ENCODE measurements at places on chromosomes 5 and 9. TPM values are rescaled to one million over a fixed set of nuclear protein-coding genes. Genes with fewer than 3 reads are reported as not detected.
A peak's percentile ranks its signal among the peaks of the same experiment; 100 is the strongest.

GRCh38 chr5:142016556-142016955 is 3.7 kb upstream of the GNPDA1 start:
- DNase-seq, result no peak
- H3K27me3 ChIP-seq, result no peaks in the 10 kb centered on the region
- no peak overlapping the region for H3K27ac ChIP-seq
- no peaks in the 10 kb centered on the region for H3K36me3 ChIP-seq
- H3K4me3 ChIP-seq, result no peak overlapping the region
- H3K4me1 ChIP-seq, result no peaks in the 10 kb centered on the region

GRCh38 chr5:123422433-123423277 is 548 bp downstream of the CEP120 start:
- no peak for DNase-seq
- no peaks in the 10 kb centered on the region for H3K36me3 ChIP-seq
- peak overlapping the region; percentile 46 for H3K27ac ChIP-seq
- peaks cover 1% of the 10 kb centered on the region for H3K4me1 ChIP-seq

GRCh38 chr5:116361171-116361967 is 213.3 kb downstream of the SEMA6A start:
- H3K27me3 ChIP-seq, result no peaks in the 10 kb centered on the region
- no peak overlapping the region for H3K27ac ChIP-seq

DNA sequence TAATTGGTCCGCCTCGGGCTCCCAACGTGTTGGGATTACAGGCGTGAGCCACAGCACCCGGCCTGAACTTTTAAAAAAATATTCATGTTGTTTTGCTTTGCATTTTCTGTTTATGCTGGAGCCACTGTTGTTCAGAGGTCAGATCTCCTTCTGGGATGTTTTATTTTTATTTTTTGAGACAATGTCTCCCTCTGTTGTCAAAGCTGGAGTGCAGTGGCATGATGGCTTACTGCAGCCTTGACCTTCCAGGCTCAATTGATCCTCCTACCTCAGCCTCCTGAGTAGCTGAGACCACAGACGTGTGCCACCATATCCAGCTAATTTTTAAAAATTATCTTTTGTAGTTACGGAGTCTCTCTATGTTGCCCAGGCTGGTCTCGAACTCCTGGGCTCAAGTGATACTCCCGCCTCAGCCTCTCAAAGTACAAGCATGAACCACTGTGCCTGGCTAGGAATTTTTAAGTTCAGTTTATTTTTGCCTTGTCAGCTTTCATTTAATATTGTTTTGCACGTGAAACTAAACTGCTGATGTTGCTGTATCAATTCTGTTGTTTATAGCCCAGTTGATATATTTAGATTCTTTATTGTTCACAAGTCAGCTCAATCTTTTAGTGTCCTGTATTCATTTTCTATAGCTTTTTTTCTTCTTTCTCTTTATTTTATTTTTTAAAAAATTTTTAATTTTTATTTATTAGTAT is 13.7 kb downstream of the TMEFF1 start:
- H3K4me3 ChIP-seq, result no peak overlapping the region
- no peak for DNase-seq
- no peak overlapping the region for H3K27ac ChIP-seq
- no peaks in the 10 kb centered on the region for H3K36me3 ChIP-seq
- H3K27me3 ChIP-seq, result no peaks in the 10 kb centered on the region

DNA sequence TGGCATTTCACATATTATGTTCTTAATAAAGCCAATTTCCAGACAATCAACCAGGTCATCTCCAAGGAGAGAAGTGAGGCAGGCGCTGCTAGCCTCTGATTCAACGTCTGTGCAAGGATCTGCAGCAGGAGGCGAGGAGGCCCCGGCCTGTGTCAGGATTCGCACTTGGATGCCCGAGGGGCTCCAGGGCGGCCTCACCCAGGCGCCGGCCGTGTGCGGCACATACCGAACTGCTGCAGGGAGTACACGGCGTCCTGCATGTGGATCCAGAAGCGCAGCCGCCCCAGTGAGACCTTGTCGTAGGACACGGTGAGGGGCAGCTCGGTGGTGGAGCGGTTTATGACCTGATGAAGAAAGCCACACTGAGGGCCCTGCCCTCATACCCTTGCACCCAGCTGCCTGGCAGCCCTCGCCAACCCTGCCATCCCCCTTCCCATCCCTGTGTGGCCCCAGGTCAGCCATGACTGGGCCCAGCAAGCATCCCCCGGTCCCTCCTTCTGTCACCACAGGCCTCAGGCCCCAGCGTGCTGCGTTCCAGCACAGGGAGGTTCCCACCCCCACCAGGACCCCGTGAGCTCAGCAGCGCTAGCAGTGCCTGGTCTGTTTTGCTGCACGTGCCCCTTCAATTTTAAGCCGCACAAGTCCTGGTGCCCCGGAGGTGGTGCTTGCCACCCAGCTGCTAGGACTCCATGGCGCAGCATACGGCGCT is 9.9 kb downstream of the CLPTM1L start:
- H3K36me3 ChIP-seq, result peaks cover 11% of the 10 kb centered on the region
- H3K4me1 ChIP-seq, result no peaks in the 10 kb centered on the region
- peak; percentile 33 for DNase-seq
- H3K27ac ChIP-seq, result no peak overlapping the region
- H3K27me3 ChIP-seq, result no peaks in the 10 kb centered on the region

GRCh38 chr9:134902936-134903335 is 14.8 kb downstream of the FCN1 start:
- no peak for DNase-seq
- H3K4me1 ChIP-seq, result no peaks in the 10 kb centered on the region
- H3K4me3 ChIP-seq, result no peak overlapping the region
- H3K36me3 ChIP-seq, result no peaks in the 10 kb centered on the region
- no peak overlapping the region for H3K27ac ChIP-seq

GRCh38 chr5:117889596-117889995 is 1098.8 kb downstream of the DTWD2 start:
- no peak overlapping the region for H3K4me3 ChIP-seq
- H3K27me3 ChIP-seq, result no peaks in the 10 kb centered on the region
- no peaks in the 10 kb centered on the region for H3K4me1 ChIP-seq
- no peak overlapping the region for H3K27ac ChIP-seq

DNA sequence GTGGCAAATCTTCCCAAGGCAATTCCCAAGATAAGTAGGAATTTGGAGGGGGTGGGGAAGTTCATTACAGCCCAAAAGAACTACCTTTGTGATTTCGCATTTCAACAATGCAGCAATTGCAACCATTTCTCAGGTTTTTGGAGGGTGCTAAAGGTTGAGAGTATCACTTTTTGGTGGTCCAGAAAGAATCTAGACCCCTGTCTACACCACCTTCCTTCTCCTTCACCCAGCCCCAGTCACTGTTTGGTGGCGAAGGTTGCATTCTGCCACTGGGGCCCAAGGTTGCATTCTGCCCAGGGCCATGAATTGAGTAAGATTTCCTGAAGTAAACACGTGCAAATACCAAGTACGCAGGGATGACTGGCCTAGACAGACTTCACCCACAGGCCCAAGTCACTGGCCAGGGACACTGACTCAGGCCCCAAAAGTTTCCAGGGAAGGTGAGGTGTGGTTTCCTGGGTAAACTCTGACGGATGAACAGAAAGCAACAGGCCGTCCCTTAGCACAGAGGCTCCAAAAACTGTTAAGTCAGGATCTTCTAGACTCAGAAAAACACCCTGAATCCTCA is 5.7 kb downstream of the PDE6A start:
- peaks cover 13% of the 10 kb centered on the region for H3K4me1 ChIP-seq
- H3K27ac ChIP-seq, result peak overlapping the region; percentile 59
- H3K27me3 ChIP-seq, result no peaks in the 10 kb centered on the region
- DNase-seq, result no peak
- H3K4me3 ChIP-seq, result no peak overlapping the region
- no peaks in the 10 kb centered on the region for H3K36me3 ChIP-seq

DNA sequence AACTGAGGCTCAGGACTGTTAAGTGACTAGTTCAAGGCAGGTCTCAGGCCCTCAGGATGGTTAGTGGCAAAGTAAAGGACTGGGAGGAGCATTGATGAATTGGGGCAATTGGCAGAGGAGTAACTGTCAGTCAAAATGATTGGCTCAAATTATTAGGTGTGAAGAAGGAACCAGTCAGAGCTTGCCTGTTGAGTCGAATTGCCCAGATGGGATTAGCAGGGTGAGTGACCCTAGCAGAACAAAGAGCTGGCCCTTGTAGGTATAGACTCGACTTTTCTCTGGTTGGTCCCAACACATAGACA is 2.6 kb upstream of the NSD1 start:
- H3K27ac ChIP-seq, result no peak overlapping the region
- H3K36me3 ChIP-seq, result peaks cover 4% of the 10 kb centered on the region
- no peak overlapping the region for H3K4me3 ChIP-seq

DNA sequence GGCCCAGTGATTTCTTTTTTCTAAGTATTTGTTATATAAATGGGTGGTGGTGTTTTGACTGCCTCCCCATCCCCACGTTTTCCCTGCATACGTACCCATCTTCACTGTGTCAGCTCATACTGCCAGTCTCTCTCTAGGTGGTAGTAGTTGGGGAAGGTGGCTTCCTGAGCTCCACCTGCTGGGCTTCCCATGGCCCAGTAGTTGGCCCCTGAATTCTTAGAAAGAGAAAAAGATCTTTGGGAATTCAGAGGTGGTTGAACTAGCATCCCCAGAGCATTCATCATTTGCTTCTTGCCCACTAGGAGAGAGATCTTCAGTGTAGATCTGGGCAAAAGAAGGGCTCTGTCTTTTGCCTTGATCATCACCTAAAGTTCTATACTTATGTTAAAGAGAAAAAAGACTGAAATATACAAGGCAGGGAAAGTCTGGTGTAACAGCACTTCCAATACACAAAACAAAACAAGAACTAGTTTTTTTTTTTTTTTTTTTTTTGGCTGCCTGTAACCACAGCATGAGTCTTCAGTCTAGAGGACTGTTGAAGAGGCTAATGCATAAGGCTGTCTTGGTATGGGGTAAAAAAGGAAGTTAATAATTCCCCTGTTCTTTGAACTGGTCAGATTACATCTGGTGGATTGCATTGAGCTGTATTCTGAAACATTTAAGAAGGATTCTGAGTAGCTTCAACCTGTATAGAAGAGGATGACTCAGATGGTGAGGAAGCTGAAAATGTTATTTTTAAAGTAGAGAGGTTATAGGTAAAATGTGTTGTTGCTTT is 128.7 kb downstream of the ATG10 start:
- H3K27ac ChIP-seq, result no peak overlapping the region
- H3K4me1 ChIP-seq, result no peaks in the 10 kb centered on the region
- DNase-seq, result no peak
- H3K27me3 ChIP-seq, result no peaks in the 10 kb centered on the region
- H3K4me3 ChIP-seq, result no peak overlapping the region

- H3K4me1 ChIP-seq, result no peaks in the 10 kb centered on the region
- DNase-seq, result no peak
- H3K36me3 ChIP-seq, result no peaks in the 10 kb centered on the region
Measured at GRCh38 chr9:89461265-89461664, 36.6 kb downstream of the SEMA4D start.

- H3K27me3 ChIP-seq, result no peaks in the 10 kb centered on the region
- no peak for DNase-seq
- H3K36me3 ChIP-seq, result no peaks in the 10 kb centered on the region
- no peak overlapping the region for H3K27ac ChIP-seq
- no peak overlapping the region for H3K4me3 ChIP-seq
Measured at GRCh38 chr9:16825971-16826625, 44.4 kb downstream of the BNC2 start.

GRCh38 chr5:10199692-10200091 is 50.0 kb downstream of the ATPSCKMT start:
- H3K36me3 ChIP-seq, result no peaks in the 10 kb centered on the region
- H3K4me1 ChIP-seq, result no peaks in the 10 kb centered on the region
- DNase-seq, result no peak
- no peaks in the 10 kb centered on the region for H3K27me3 ChIP-seq
- H3K4me3 ChIP-seq, result no peak overlapping the region

GRCh38 chr5:83428890-83429289 is 42.7 kb upstream of the VCAN start:
- no peak overlapping the region for H3K27ac ChIP-seq
- H3K36me3 ChIP-seq, result no peaks in the 10 kb centered on the region
- no peaks in the 10 kb centered on the region for H3K27me3 ChIP-seq
- H3K4me1 ChIP-seq, result no peaks in the 10 kb centered on the region

- no peaks in the 10 kb centered on the region for H3K27me3 ChIP-seq
- no peak overlapping the region for H3K27ac ChIP-seq
- no peak for DNase-seq
- no peaks in the 10 kb centered on the region for H3K4me1 ChIP-seq
- H3K36me3 ChIP-seq, result no peaks in the 10 kb centered on the region
- H3K4me3 ChIP-seq, result no peak overlapping the region
Measured at GRCh38 chr5:88193896-88194295, 74.7 kb downstream of the TMEM161B start.

DNA sequence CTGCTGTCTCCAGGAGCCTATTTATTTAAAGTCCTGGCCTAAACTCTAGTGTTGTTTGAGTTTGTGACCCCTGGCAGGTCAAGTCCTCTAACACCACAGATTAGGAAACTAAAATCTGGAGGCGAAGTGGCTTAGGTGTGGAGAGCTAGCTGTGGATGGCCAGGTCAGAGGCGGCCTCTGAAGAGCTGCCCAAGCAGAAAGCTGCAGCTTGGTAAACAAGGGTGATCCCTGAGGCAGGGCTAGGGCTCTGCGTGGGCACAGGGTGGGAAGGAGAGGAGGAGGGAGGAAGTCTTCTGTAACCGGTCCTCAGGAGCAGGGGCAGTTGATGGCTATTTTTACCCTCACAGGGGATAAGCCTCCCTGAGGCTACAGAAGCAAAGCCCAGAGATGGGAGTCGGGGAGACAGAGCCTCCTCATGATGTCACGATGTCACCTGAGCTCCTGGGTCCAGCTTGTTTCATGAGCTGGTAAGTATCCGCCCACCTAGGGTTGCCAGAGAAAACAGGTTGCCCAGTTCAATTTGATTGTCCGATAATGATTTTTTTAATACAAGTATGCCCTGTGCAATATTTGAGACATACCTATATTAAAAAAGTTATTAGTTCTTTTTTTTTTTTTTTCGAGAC is 25.9 kb upstream of the BOD1 start:
- H3K27me3 ChIP-seq, result no peaks in the 10 kb centered on the region
- no peak overlapping the region for H3K4me3 ChIP-seq
- H3K4me1 ChIP-seq, result no peaks in the 10 kb centered on the region
- DNase-seq, result no peak
- no peak overlapping the region for H3K27ac ChIP-seq
- no peaks in the 10 kb centered on the region for H3K36me3 ChIP-seq

- H3K4me3 ChIP-seq, result no peak overlapping the region
- no peak for DNase-seq
- H3K27me3 ChIP-seq, result no peaks in the 10 kb centered on the region
Measured at GRCh38 chr5:142922223-142922952, 152.2 kb downstream of the ARHGAP26 start.

DNA sequence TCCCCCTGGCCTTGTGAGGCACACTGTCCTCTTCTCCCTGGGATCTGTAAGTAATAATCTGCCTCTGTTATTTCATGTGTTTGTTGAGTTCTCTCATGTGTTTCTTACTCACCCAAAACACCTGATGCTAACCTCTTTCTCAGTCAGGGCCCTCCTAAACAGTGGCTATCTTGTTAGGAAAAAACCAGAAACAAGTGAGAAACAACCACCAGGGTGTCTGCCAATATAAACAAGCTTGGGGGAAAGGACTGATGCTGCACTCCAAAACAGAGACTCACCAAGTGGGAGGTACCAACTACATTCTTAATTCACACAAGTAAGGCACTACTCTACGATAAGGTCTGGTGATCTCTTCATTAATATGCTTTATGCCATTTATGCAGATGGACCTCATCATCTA is 564.4 kb downstream of the SEMA5A start:
- H3K4me1 ChIP-seq, result no peaks in the 10 kb centered on the region
- no peak for DNase-seq
- H3K36me3 ChIP-seq, result no peaks in the 10 kb centered on the region
- H3K4me3 ChIP-seq, result no peak overlapping the region

MYOZ3 gene
- total RNA-seq, result 14.1 TPM

ZNF618 gene
- 17.3 TPM for total RNA-seq

ESM1 gene
- total RNA-seq, result 0.49 TPM

GBGT1 gene
- 12.9 TPM for total RNA-seq

VLDLR gene
- 43.2 TPM for total RNA-seq

CERT1 gene
- 41.7 TPM for total RNA-seq

RNF183 gene
- total RNA-seq, result not detected
